ENCODE measurements at places on chromosomes 3 and 15.

DNA sequence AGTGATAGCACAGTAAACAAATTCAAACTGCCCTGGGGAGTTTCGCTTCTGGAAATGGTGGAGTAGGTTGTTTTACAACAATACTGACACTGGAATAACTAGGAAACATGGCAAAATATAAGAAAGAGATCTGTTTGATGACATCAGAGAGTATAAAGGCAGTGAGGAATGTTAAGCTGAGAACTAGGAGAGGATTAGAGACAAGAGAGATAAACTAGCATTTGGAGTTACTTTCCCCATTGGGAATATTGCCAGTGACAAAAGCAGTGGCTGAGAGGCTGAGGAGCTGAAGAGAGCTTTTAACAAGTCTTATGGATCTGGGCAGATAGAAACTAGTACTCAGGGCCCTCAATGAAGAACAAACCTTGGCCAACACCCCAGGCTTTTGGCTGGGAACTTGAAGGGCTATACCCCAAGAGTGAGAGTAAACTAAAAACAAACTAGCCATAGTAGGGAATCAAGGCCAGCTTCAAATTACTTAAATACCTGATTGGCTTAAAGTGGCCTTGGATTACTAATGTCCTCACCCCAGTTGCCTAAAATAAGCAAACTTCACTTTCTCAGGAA, 280.4 kb downstream of the KLF13 start:
- no peak for DNase-seq

DNA sequence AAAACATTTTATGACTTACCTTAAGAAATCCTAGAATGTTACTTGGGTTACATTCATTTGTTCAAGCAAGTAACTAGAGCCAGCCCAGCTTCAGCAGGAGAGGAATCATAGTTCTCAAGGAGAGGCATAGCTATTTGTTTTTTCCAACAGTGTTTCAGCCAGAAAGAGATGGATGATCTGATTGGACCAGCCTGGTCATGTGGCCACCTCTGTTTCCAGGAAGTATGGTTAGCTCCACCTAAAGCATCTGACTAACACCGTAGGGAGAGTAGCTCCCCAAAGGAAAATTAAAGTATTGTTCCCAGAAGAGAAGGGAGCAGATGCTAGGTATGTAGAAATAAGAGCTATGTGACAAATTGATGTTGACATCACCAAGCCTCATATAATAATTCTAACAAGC, 417.1 kb downstream of the TAFA4 start:
- DNase-seq, result no peak

DNA sequence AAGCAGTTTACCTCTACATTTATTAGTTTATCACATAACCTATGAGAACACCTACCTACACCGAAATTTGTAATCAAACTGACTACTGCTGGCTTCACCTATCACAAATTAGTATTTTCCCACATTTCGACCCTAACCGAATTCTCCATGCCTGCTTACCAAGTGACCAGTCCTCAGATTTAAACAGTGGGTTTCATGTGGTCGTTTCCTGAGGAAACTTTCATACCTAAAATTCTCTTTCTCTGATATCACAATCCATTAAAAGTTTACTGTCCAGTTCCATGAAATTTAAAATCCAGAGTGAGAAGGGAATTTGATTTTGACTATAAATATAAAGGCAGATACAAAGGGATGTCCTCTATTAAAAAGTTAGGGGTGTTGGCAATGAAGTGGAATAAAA, 1.9 kb downstream of the PLOD2 start:
- no peak for DNase-seq

- no peak for DNase-seq
Observed at GRCh38 chr15:55937040-55937439, 56.4 kb downstream of the NEDD4 start.

DNA sequence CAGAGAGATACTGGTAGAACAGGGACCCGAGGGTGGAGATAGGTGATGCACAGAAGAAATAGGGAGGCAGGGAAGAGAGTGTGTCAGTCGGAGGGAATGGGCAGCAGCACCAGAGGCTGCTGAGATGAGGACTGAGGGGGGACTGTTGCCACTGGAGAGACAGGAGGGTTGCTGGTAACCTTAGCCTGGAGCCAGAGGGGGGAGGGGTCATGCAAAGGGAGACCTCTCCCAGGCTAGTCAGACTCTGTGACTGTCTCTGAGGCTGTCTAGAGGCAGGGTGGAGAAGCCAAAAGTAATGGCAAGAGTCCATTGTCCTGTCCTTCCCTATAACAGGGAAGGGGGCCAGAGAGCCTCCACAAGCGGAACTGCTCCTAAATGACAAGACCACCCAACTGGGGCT, 2.1 kb upstream of the DLEC1 start:
- no peak for DNase-seq
